Nasal cavity respiratory epithelium epithelial cell of viscerocranial mucosa (primary cell): ENCODE measurements at places on chromosomes 16 and 17. TPM values are rescaled to one million over a fixed set of nuclear protein-coding genes. Genes with fewer than 3 reads are reported as not detected.

Gene ZNF750
- 10.6 and 32.6 TPM in 2 replicates for total RNA-seq

Gene CD300A
- total RNA-seq = 0.07 TPM in 1 of 2 replicates, not detected in the other

Gene KCNJ18
- not detected in 2 replicates for total RNA-seq

Gene SLC6A2
- total RNA-seq = 1.0 and 1.4 TPM in 2 replicates

Gene KRT17
- 27,930 and 28,043 TPM in 2 replicates for total RNA-seq

Gene BAIAP3
- total RNA-seq = 0.34 and 0.78 TPM in 2 replicates

Gene PRR15L
- total RNA-seq = 0.34 and 4.5 TPM in 2 replicates

Gene RNF43
- 10.3 and 16.3 TPM in 2 replicates for total RNA-seq

Gene BAHCC1
- total RNA-seq = 0.68 and 7.5 TPM in 2 replicates

Gene MMP2
- total RNA-seq = 2.1 and 29.1 TPM in 2 replicates

Gene SDR42E1
- 28.5 and 37.9 TPM in 2 replicates for total RNA-seq

Gene USP10
- total RNA-seq = 50.9 and 104 TPM in 2 replicates

Gene KRT36
- total RNA-seq = not detected in 2 replicates

Gene TIMP2
- total RNA-seq = 2.7 and 14.2 TPM in 2 replicates

Gene CD300LB
- not detected in 2 replicates for total RNA-seq
